ENCODE measurements at places on chromosomes 12 and 14. TPM values are rescaled to one million over a fixed set of nuclear protein-coding genes. Genes with fewer than 3 reads are reported as not detected.

GRCh38 chr12:28040246-28040645 lies 67.7 kb upstream of the PTHLH start:
- no peak overlapping the region for H3K4me3 ChIP-seq
- no peak overlapping the region for H3K27ac ChIP-seq
- no peak for DNase-seq
- H3K36me3 ChIP-seq, result no peaks in the 10 kb centered on the region
- no peaks in the 10 kb centered on the region for H3K4me1 ChIP-seq

- DNase-seq, result no peak
- no peak overlapping the region for H3K27ac ChIP-seq
- H3K4me1 ChIP-seq, result no peaks in the 10 kb centered on the region
- H3K36me3 ChIP-seq, result no peaks in the 10 kb centered on the region
- no peak overlapping the region for H3K4me3 ChIP-seq
- peaks cover 10% of the 10 kb centered on the region for H3K27me3 ChIP-seq
Observed at GRCh38 chr12:131471946-131472732, 238.8 kb upstream of the SFSWAP start.

DNA sequence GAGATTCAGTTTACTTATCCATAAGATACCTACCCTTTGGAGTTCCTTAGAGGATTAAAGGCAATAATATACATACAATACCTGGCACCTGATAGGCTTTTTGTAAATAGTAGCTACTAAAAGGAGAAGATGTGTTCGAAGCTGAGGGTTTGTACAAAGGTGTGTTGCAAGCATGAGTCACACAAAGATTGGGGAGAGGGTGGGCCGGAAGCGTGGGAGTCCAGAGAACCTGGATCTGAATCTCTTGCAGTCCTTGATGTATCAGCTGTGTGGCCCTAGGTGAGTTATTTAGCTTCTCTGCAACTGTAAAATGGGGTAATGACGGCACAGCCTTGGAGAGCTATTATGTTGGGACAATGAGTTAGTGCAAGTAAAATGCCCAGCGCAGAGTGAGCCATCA lies 61.6 kb upstream of the PSMC1 start:
- H3K4me3 ChIP-seq, result no peak overlapping the region
- no peaks in the 10 kb centered on the region for H3K36me3 ChIP-seq
- H3K4me1 ChIP-seq, result no peaks in the 10 kb centered on the region

Gene TRHDE
- 12.5 TPM for total RNA-seq

DNA sequence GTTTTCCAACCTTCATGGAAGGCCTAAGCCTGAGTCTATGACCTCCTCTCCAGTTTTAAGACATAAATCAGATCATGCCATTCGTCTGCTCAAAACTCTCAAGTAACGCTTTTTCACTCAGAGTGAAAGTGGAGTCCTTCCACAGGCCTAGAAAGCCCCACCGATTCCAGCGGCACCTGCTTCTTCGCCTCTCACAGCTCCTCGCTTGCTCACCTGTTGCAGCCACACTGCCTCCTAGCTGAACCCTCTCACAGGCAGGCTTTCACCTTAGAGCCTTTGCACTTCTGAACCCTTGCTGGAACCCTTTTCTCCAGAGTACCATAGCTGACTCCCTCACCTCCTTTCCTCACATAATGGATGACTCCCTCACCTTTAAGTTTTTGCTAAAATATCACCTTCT lies 301.1 kb downstream of the ZFP36L1 start:
- H3K27ac ChIP-seq, result no peak overlapping the region
- no peak overlapping the region for H3K4me3 ChIP-seq
- H3K4me1 ChIP-seq, result no peaks in the 10 kb centered on the region
- H3K27me3 ChIP-seq, result no peaks in the 10 kb centered on the region
- H3K36me3 ChIP-seq, result no peaks in the 10 kb centered on the region

Gene NXPH4
- not detected for total RNA-seq
